NCI-H510A (cell line): ENCODE measurements at places on chromosomes 12 and 14.

DNA sequence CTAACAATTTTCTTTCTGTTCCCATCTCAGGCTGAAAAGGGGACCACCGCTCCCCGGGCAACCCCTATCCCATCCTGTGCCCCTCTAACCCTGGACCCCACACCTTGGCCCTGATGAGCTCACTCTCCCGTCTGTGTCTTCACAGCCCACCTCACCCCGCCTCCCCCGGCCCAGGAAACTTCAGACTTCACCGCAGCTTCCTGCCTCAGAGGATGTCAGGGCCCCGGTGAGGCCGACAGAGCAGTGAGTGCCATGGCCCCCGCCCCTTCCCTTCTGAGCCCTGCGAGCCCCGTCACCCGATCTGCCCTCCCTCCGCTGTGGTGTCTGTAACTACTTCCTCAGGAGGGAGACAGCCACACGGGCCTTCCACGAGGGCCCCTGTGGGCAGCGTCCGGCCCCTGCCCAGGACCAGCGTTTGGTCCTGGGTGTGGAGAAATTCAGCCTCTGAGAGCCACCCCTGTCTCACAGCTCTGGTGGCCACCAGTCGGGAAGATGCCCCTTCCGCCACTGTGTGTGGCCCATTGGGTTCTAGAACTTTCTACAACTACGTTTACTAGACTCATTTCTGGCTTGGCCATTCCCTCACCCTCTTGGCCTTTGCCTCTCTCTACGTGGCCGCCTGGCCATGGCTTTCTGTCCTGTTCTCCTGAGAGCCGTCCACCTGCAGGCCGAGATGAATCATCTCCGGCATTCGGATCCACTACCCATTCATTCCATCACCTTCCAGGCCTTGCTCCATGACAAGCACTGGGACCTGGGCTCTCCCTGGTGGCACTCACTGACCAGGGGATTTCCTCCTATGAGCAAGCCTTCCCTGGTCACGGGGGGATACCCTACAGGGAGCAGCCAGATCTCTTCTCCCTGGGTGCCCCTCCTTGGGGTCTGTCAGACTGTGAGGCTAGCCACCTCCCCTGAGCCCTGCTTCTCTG, 3.4 kb downstream of the RHOF start:
- DNase-seq: no peak

DNA sequence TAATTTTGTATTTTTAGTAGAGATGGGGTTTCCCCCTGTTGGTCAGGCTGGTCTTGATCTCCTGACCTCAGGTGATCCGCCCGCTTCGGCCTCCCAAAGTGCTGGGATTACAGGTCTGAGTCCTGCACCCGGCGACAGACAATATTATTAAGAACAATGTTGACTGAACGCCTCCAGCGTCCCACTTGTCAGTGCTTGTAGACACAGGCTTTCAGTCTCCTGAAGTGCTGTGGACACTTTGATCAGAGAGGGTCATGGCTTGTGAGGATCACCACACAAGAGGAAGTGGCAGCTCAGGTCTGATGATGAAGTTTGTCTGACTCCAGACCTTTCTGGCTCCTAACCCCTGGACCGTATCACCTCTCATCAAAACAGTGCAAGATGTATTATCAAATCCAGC, 114.6 kb downstream of the CHST11 start:
- peak; percentile 68 for DNase-seq

DNA sequence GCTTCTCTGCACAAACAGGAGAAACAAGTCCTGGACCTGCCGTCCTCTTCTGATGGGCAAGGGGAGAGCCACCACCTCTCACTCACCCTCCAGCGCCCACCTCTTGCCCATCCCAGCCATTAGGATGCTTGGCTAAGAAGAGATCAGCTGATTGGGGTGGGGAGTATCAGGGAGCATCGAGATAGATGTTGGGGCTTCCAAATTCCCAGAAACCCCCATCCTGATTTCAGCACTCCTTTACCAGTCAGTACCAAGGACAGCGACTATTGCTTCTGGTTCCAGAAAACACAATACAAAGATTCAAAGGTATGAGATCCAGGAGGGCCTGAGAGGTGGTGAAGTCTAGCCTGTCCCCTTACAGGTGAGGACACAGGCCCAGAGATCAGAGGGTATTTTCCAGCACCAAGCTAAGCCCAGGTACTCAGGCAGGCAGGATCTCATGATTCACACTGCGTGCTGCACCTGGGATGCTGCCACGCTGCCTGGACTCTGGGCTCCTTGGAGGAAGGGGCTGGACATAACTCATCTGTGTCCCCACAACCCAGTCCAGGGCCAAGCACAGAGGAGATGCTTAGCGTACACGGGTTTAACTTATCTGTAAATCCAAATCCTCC, 76.6 kb downstream of the TUNAR start:
- no peak for DNase-seq

DNA sequence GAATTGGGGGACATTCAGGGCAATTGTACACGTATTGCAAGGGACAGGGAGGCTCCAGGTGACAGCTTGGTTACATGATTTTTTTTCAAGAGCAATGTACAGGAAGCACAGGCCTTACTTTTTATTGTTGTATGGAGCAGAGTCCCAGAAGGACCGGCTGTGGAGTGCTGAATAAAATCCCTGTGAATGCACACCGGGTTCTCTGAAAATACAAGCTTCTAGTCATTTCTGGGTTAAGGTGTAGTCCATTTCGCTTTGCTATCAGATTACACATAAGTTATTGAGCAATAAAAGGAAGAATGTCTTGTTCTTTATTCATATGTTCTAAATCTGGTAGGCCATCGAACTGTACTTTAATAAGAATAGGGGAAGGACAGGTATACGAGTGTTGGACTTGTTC, 52.2 kb downstream of the PDE3A start:
- DNase-seq: no peak

- DNase-seq: no peak
Observed at GRCh38 chr12:2548081-2548480, 246.7 kb upstream of the FKBP4 start.

- DNase-seq: no peak
Observed at GRCh38 chr12:77392467-77393088, 327.2 kb upstream of the E2F7 start.

DNA sequence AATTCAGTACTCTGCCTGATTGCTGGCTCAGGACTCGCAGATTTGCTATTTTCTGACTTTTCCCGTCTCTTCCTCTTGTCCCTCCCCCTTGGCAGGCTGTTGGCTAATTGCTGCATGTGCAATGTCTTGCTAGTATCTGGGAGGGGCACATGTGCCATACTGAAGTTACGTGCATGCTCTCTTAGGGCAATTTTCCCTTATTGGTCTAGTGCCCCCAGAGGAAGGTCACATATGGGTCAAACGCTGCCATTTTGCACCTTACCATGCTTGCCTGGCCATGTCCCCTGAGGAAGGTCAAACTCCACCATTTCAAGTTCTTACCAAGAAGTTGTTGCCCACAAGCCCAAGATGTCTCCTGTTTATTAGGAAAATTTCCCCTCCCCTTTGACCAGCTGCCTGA, 13.9 kb upstream of the ERC1 start:
- no peak for DNase-seq

GRCh38 chr12:119183942-119184695, 5.4 kb downstream of the HSPB8 start:
- no peak for DNase-seq

- DNase-seq: no peak
Observed at GRCh38 chr14:103093856-103094405, 594 bp upstream of the EXOC3L4 start.

DNA sequence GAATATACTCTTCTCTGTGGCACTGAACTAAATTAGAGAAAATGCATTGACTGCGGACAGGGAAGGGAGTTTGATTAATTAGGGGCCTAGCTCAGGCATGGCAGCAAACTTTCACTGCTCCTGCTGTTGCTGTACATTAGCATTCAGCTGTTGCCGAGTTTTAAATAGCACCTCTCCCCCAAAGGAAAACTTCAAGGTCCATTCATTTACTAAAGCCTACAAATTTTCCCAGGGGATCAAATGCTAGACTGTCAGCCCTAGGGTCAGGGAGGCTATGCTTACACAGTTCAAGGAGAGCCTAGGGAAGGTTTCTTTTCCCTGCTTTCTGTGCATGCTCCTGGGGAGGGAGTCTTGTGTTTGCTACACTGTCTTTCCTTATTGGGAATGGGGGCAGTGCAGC, 60.0 kb upstream of the GZMB start:
- DNase-seq: no peak

DNA sequence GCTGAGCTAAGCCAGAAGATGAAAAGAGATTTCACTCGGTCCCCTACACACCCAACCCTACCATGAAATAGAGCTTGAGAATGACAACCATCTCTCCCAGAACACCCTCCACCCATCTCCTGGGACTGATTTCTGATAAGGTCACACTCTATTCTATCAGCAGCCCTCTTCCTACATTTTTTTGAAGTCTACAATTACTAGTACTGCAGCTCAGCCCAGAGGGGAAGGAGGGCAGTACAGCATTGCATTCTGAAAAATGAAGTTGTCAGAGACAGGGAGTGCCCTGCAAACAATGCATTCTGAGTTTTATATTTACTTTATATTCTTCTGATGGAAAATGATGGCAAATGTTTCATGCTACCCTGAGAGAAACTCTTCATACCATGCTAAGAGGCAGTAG, 318.5 kb downstream of the BCAT1 start:
- DNase-seq: no peak

DNA sequence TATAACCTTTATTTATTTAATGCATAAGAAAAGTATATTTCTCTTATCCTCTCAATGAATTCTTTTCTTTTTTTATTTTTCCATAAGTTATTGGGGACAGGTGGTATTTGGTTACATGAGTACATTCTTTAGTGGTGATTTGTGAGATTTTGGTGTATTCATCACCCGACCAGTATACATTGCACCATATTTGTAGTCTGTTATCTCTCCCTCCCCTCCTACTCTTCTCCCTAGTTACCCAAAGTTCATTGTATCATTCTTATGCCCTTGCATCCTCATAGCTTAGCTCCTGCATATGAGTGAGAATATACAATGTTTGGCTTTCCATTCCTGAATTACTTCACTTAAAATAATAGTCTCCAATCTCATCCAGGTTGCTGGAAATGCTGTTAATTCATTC, 1900.0 kb upstream of the SEL1L start:
- no peak for DNase-seq

DNA sequence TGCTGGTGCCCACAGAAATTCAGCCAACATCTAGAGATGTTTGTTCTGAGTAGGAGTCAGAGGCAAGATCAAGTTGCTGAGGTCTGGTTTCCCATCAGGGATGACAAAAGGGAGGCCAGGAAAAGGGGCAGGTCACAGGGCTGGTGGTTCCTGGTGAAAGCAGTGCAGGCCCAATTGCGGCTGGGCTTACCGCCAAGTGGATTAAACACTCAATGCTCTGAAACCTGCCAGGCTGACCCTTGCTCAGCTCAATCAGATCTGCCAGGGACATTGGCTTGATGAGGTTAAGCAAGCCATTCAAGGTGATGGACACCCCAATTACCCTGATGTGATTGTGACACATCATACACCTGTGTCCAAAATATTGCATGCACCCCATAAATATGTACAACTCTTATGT, 5.5 kb upstream of the OAS1 start:
- no peak for DNase-seq

- no peak for DNase-seq
Observed at GRCh38 chr12:47534695-47535094, 171.1 kb downstream of the RPAP3 start.

DNA sequence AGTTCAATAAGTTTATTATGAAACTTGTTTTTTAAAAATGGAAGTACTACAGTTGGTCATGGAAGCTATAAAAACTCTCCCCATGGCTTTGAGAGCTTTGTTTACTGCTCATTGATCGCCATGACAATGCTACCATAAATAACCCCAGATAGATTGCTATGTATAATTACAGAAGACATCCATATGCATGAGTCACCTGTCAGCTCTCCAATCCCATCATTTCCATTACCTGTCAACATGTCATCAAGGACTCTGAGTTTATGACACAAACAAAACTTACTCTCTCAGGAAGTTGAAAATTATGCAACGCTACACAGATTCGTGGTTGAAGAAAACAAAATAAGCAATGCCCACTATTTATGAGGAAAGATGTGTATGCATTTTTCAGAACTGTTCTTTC, 144.4 kb downstream of the SEC23A start:
- no peak for DNase-seq

- DNase-seq: no peak
Observed at GRCh38 chr12:52390739-52391617, 5.5 kb upstream of the KRT84 start.

- DNase-seq: no peak
Observed at GRCh38 chr12:66235626-66236281, 46.7 kb downstream of the IRAK3 start.

- DNase-seq: peak; percentile 41
Observed at GRCh38 chr12:12333407-12334366, 16.4 kb downstream of the MANSC1 start.

GRCh38 chr12:69671597-69671996, 27.5 kb downstream of the BEST3 start:
- peak; percentile 89 for DNase-seq

DNA sequence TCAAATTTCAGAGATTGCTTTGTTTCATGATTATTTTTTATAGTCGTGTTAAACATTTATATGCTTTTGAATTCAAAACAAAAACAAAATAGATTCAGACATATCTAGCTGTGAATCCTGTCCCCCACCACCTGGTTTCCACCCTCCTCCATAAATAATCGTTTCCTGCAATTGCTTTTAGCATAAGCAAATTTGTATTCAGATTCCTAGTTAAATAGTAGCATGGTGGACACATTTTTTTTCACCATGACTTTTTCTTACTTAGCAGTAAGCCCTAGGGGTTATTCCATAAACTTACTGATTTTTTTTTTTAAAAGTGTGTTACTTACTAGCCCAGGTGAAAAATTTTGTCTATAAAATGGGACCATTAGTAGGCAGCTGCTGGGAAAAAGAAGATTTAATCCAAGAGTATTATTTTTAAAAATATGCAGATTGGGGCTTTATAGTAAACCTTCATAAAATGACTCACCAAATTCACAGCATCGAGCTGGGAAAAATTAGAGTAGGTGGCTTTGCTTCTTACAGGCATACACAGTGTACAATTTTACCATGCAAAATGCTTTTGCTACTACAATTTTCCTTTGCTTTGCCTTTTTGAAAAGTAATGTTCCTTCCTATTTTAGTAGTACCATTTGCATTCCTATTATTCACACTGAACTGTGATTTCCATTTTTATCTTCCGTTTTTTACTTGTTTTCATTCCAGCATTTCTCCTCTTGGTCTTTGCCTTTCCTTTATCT, 117.8 kb downstream of the BTG1 start:
- no peak for DNase-seq

DNA sequence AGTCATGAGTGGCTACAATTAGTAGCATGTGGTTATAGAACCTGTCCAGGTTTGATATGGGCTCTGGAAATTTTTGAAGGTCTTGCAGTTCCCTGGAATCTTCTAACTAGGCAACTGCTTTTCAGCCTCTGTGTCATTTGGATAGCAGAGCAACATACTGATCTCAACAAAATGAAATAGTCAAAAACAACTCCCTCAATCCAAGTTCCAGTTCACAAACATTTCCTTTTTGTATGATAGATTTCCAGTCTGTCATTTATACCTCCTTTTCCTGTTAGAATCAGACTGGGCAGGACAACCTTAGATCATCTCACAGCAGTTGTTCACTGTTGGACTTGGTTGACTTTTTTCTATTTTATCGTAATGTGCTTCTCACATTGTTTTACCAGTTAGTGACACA, 442.1 kb upstream of the PDE3A start:
- DNase-seq: no peak
